ENCODE measurements at places on chromosomes 3 and 15. TPM values are rescaled to one million over a fixed set of nuclear protein-coding genes. Genes with fewer than 3 reads are reported as not detected.
A peak's percentile ranks its signal among the peaks of the same experiment; 100 is the strongest.

Gene TSPAN3
- total RNA-seq, result 239 TPM

Gene LAMB2
- total RNA-seq, result 32.7 TPM

DNA sequence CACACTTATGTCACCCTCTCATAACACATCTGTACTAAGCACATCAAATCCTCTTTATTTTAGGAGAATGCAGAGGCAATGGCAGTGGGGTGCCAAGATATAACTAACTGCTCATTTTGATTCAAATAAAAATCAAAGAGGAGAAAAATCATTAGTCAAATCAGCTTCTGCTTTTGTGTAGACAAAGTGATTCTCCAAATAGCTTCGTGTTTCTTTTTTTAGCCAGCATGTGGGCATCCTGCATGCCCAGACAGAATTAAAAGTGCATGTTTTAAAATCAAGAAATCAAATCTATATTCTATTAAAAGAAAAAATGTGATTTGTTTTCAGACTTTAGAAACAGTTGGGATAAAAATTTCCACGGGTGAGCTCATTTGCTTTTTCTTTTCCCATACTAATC, 761.3 kb upstream of the CFAP20DC start:
- no peak for DNase-seq

- no peak for DNase-seq
These were observed 63.2 kb upstream of the NEDD4 start for GRCh38 chr15:56056626-56057025.

Gene SNAP23
- total RNA-seq, result 52.1 TPM

GRCh38 chr3:44419116-44419922, 58.2 kb downstream of the ZNF445 start:
- no peak for DNase-seq

GRCh38 chr3:14154895-14155440, 23.4 kb downstream of the XPC start:
- no peak for DNase-seq

DNA sequence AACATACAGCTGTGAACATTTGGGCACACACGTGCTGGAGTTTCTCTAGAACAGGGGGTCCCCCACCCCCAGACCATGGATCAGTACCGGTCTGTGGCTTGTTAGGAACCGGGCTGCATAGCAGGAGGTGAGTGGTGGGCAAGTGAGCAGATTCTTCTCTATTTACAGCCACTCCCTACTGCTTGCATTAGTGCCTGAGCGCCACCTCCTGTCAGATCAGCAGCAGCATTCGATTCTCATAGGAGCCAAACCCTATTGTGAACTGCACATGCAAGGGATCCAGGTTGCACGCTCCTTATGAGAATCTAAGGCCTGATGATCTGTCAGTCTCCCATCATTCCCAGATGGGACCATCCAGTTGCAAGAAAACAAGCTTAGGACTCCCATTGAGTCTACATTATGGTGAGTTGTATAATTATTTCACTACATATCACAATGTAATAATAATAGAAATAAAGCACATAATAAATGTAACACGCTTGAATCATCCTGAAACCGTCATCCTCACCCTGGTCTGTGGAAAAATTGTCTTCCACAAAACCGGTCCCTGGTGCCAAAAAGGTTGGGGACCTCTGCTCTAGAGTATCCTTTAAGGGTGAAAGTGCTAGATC, 25.8 kb downstream of the CHRM5 start:
- peak; percentile 35 for DNase-seq

GRCh38 chr15:31264559-31265089, 62.0 kb upstream of the KLF13 start:
- no peak for DNase-seq

Gene AHSG
- total RNA-seq, result not detected

Gene ZNF860
- not detected for total RNA-seq

- DNase-seq, result no peak
These were observed 36.8 kb downstream of the TBC1D2B start for GRCh38 chr15:78040653-78041244.

Gene SEMA7A
- total RNA-seq, result 12.0 TPM

GRCh38 chr15:59996298-59997041, 7.6 kb upstream of the FOXB1 start:
- no peak for DNase-seq

GRCh38 chr3:190996181-190996775, 133.8 kb upstream of the GMNC start:
- DNase-seq, result no peak

DNA sequence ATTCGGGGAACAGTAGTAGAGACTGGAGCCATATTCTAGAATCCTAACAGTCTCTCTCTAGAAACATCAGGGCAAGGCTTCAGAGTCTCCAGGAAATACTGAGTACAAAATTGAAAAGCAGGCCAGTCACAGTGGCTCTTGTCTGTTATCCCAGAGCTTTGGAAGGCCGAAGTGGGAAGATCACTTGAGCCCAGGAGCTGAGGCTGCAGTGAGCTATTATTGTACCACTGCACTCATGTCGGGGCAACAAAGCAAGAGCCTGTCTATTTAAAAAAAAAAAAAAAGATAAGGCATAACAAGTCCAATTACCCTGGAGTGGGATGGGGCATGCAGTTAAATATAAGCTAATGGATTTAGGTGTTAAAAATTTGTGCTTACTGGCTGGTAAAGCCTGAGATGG, 79.0 kb downstream of the SEMA6D start:
- no peak for DNase-seq

DNA sequence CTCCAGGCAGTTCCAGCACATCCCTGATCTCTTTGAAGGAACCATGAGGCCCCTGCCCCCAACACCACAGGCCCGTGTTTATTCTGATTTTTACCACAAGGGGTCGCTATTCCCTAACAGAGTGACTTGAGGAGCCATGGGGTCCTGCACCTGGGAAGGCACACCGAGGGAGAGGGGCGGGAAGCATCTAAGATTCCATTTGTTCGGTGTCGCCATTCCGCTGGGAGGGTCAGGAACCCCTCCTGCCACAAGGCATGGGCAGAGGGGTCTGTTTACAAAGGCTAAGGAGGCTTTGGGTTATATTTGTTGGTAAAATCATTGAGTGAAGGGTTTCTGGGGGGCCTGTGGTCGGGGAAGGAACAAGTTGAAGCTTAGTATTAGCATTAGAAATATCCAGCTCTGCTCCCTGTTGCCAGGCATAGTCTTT, 77.1 kb downstream of the WDR76 start:
- peak; percentile 41 for DNase-seq

DNA sequence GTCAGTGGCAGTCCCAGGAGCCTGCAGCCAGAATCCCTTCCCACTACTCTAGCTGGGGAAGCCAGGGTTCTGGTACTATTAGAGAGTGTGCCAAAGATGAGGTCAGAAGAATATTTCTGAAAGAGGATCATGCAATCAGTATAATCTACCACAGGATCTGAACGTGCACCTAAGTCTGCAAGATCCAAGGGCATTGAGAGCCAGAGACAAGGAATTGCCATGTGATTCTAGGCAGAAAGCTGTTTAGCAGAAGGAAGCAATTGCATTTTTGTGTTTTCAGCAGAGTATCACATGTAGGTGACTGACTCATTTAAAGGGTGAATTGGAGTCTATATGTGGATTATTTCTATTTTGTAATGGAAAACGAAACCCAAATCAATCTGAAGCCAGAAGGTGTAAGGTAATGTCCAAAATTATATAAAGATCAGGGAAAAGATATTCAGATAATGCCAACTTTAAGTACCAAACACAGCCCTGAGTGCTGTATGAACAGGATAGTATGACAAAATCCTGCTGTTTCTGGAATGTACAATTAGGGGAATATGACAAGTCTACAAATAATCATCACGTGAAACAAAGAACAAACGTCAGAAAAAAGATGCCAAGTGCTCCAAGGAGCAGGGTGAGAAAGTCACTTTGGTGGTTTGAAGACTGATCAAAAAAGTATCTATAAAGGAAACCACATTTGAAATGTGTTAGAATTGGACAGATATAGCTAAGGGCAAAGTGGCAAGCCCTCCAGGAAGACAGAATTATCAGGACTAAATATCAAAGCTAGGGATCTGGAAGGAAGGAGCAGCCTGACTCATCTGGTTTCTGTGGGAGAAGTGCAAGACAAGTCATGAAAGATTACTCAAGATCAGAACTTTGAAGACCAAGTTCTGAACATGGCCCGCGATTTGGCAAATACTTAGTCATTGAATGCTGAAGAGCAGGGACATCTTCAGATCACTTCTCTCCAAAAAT, 1036.6 kb downstream of the NTRK3 start:
- peak; percentile 38 for DNase-seq

- no peak for DNase-seq
These were observed 660.1 kb upstream of the CFAP20DC start for GRCh38 chr3:59709702-59710553.

Gene PRICKLE2
- 0.40 TPM for total RNA-seq

DNA sequence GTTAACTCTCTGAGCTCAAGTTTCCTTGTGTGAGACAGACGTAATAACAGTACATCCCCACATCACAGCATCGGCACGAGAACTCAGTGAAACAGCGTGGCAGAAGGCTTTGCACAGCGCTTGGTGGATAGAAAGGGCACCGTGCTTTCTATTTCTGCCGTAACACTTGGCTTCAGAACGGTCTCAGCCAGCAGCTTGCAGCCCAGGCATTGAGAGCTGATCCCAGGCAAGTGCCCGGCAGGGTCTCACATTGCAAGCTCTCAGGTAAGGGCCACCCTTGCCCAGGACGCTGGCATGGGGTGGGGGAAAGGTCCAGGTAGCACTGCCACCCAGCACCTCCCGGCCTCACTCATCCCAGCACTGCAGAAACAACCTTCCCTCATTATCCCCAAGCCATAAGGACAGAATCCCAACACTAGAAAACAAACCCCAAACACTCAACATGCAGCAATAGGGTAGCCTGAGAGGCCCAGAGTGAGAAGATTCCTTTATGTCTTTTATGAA, 70.5 kb upstream of the ITGA11 start:
- no peak for DNase-seq

DNA sequence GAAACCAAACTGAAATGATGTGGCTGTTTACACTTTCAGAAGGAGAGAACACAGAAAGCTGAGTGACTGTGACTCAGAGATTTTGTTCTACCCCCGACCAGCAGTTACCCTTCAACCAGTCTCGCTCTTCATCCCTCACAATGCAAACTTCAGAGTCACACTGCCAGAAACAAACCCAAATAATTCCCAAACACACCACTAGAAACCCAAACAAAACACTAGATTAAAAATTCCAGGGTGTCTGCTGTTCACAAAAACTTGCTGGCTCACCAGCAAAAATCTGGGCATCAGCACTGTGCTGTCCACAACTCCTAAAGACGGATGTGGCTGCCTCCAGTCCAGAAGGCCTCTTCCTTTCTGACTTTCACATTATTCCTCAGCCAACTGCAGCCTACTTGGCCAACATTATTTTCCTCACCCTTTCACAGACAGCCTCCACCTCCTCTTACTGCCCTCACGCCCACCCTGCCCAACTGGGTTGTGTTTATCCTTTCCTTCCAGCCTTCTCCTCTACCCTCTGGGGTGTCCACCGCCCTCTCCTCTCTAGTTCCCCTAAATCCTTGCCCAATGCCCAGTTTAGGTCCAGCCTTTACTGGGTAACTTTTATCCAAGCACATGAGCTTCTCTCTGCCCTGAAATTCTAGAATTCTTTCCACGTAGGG, 71.4 kb downstream of the MECOM start:
- DNase-seq, result no peak

Gene STRIT1
- total RNA-seq, result not detected

Gene CFAP20DC
- 1.3 TPM for total RNA-seq

GRCh38 chr15:89533861-89534544, 37.6 kb upstream of the RHCG start:
- DNase-seq, result no peak

Gene RBP2
- total RNA-seq, result not detected

Gene ITIH1
- total RNA-seq, result not detected

Gene IL12A
- 16.2 TPM for total RNA-seq

DNA sequence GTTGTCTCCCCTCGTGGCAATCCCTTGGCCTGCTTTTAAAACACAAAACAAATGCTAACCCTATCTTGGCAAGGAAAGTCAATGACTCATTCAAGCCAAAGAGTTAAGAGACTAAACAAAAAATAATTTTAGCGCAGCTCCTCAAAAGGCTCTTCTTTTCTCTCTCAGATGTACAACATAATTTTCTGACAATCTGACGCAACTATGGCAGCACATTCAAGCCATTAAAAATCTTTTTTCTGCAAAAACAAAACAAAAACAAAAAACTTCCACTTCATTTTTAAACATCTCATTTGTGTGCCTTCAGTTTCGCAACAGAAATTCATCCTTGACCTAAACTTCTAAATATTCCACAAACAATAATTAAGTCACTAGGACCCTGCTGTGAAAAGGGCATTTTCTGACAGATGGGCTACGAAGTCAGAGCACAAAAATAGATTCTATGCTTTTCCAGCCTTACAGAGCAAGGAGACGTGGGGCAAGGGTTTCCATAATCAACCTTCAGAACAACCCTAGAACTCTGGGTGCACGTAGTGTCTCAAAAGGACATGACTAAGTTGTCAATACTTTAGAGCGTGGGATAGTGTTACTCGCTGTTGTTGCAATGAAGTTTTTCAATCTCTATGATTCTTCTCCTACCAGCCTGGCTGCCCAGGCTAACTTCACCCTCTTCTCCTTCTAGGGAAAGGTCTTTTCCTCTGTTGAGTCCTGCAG, 84.3 kb downstream of the MB21D2 start:
- peak; percentile 28 for DNase-seq

GRCh38 chr3:50274371-50275104, 4.3 kb upstream of the LSMEM2 start:
- DNase-seq, result no peak

GRCh38 chr15:67922971-67923945, 83.4 kb upstream of the RNU6-1 start:
- no peak for DNase-seq

DNA sequence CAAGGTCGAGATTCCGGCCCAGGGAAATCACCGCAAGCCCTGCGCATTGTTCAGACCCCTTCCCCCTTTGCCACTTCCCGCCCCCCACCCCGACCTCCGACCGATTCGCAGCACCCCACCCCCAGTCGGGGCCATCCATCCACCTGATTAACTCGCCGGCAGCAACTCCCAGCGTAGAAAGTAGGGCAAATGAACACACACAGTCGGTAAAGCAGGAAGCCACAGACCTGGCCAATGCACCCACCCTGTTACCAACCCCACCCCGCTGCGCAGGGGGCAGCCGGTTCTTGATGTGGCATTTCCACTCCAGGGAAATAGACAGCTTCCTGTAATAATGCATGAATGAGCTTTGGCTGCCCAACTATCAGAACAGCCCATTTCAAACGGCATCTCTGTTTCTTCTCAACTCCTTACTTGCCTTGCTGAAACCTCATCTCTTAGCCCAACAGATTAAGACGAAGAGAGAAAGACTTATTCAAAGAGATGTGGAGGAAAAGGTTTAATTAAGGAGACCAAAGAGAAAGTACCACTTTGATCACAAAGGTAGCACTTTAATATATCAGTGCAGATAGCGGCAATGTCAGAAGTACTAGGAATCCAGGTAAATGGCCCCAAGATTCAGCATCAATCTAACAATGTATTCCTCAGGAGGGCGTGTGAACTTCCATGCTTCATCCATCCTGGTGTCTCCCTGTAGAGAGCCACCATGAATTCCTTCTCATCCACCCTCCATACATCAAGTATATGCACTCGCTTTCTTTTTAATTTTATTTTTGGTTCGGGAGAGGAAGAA, 1.9 kb downstream of the TNIK start:
- DNase-seq, result no peak

Gene CFAP91
- total RNA-seq, result 0.47 TPM

- peak; percentile 9 for DNase-seq
These were observed 717 bp downstream of the PXK start for GRCh38 chr3:58333206-58334012.

Data from MG63 (cell line).